Activated T-helper 1 cell treated with anti-CD3 and anti-CD28 coated beads, Interleukin-12 subunit alpha, Interleukin-12 subunit beta, Interleukin-2, Interleukin-4 antibody, amounts not matched to agents 30 ng/mL and 10 ng/mL and 1 ng/mL, durations not matched to agents 14 hours and 24 hours and 36 hours (primary cell): ENCODE measurements at places on chromosomes 2 and 18. TPM values are rescaled to one million over a fixed set of nuclear protein-coding genes. Genes with fewer than 3 reads are reported as not detected.

The GAREM1 gene
- not detected in 2 replicates for total RNA-seq

The ST6GAL2 gene
- total RNA-seq = not detected in 2 replicates

The MAP4K4 gene
- total RNA-seq = 54.3 and 54.5 TPM in 2 replicates

GRCh38 chr2:215447056-215447455 lies 11.2 kb upstream of the FN1 start:
- no peak overlapping the region for H3K27ac ChIP-seq
- no peaks in the 10 kb centered on the region for H3K36me3 ChIP-seq
- H3K27me3 ChIP-seq = peaks cover 35% of the 10 kb centered on the region
- H3K4me1 ChIP-seq = no peaks in the 10 kb centered on the region
- H3K4me3 ChIP-seq = no peak overlapping the region

DNA sequence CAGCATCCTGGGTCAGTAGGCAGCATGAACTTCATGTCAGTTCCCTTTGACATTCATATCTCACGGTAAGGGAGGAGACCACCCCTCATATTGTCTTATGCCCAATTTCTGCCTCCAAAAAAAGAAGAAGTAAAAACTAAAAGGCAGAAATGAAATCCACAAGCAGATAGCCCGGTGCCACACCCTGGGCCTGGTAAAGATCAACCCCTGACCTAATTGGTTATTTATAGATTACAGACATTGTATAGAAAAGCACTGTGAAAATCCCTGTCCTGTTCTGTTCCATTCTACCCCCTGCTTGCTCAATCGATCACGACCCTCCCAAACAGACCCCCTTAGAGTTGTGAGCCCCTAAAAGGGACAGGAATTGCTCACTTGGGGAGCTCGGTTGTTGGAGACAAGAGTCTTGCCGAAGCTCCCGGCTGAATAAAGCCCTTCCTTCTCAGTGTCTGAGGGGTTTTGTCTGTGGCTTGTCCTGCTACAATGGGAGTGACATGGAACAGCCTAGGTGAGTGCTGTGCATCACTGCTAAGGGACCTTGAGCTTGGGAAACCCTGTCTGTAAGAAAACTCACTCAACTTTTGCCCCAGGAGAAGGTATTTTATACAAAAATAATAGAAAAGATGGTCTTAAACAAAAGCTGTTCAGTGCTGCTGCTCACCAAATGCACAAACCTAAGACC lies 11.1 kb downstream of the NDUFV2 start:
- DNase-seq = no peak
- peak overlapping the region; percentile 17 for H3K4me3 ChIP-seq
- H3K4me1 ChIP-seq = peaks cover 74% of the 10 kb centered on the region
- H3K27ac ChIP-seq = peak overlapping the region; percentile 49
- H3K27me3 ChIP-seq = no peaks in the 10 kb centered on the region
- peaks cover 40% of the 10 kb centered on the region for H3K36me3 ChIP-seq
